CD8-positive, alpha-beta memory T cell (primary cell): ENCODE measurements at places on chromosomes 1 and 21. TPM values are rescaled to one million over a fixed set of nuclear protein-coding genes. Genes with fewer than 3 reads are reported as not detected.

Gene SERTAD4
- total RNA-seq = not detected

Gene PLD5
- total RNA-seq = not detected

Gene ACTL8
- total RNA-seq = not detected

DNA sequence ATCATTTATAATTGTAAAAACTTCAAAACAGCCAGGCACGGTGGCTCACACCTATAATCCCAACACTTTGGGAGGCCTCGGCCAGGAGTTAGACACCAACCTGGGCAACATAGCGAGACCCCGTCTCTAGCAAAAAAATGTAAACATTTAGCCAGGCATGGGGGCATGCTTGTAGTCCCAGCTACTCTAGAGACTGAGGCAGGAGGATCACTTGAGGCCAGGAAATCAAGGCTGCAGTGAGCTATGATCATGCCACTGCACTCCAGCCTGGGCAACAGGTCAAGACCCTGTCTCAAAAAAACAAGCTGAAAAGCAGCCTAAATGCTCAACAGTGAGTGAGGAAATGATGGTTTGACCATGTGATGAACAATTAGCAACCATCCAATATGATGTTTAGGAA lies 7.3 kb downstream of the C1orf167 start:
- DNase-seq = no peak

DNA sequence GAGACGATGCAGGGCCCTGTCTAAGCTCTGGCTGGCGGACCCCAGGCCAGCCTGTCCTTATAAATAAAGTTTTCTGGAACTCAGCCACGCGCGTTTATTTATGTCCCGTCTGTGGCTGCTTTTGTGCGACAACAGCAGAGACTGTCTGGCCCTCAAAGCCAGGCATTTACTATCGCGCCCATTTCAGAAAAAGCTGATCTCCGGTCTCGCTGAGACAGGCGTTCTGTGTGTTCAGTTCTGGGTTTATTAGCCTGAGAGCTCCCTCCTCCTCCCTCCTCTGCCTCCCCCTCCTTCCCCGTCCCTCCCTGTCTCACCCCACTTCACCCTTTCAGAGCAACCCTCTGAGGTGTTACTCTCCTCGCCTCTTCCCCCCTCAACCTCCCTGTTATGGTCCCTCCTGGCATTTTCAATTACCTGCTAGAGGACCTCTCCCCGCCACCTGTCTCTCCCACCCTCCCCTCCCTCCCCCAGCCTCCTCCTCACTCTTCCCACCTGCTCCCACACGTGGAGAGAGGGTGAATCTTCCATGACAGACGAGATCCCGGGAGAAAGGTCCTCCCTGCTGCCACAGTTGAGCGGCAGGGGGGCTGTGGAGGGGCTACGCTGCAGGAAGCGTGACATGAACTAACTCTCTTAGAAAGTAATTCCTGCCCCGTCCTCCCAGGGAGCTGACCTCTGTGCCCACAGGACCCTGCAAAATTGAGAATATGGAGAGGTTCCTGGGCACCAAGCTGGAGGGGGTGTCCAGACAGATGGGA lies 59.9 kb downstream of the SPSB1 start:
- no peak for DNase-seq

DNA sequence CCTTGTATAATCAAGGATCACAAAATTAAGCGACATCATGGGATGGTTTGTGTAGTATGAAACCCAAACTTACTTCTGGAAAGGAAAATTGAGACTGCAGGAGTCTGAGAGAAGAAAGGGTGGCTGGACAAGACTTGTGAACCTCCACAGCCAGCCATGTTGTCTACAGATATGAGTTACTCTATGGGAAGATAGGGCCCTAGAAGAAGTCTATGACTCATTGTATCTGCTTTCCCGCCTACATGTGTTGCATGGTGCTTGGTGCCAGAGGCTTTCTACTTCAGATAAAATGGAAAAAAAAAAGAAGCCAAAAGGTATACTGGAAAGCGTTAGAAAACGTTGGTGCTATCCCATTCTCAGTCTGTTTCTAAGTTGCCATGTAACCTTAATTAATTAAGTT lies 18.7 kb upstream of the OR6N2 start:
- DNase-seq = no peak

- no peak for DNase-seq
These were observed 21.4 kb downstream of the GNB1 start for GRCh38 chr1:1869469-1869868.

GRCh38 chr1:28954126-28954726 lies 39.9 kb downstream of the EPB41 start:
- DNase-seq = no peak

DNA sequence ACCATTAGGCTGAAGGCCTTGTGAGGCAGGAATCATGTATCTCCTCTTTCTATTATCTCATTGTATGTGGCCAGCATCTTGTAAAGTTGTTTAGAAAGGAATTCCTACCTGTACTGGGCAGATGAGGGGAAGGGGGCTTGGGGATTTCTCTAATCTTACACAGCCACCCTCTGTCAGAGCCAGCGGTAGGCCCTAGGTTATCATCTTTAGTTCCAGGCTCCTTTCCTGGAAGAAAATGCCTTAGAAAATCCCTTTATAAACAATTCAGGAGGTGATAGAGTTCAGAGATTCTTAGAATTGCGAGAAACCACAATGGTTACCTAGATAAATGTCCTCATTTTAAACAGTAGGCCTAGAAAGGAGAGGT lies 35.2 kb downstream of the DPT start:
- no peak for DNase-seq
